ENCODE measurements at places on chromosomes 5 and 9.

DNA sequence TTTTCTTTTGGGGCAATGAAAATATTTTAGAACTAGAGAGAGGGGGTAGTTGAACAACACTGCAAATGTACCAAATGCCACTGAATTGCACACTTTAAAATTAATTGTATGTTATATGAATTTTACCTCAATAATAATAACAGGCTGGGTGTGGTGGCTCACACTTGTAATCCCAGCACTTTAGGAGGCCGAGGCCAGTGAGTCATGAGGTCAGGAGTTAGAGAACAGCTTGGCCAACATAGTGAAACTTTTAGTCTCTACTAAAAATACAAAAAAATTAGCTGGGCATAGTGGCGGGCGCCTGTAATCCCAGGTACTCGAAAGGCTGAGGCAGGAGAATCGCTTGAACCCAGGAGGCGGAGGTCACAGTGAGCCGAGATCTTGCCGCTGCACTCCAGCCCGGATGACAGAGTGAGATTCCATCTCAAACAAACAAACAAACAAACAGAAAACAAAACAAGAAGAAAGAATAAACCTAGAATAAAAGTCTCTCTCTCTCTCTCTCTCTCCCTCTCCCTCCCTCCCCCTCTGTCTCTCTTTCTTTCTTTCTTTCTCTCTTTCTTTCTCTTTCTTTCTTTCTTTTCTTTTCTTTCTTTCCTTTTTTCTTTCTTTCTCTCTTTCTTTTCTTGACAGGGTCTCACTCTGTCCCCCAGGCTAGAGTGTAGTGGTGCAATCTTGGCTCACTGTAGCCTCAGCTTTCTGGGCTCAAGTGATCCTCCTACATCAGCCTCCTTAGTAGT lies 91.1 kb downstream of the BASP1 start:
- no peak for DNase-seq

- DNase-seq: no peak
Measured at GRCh38 chr9:38047301-38048251, 21.5 kb downstream of the SHB start.

GRCh38 chr5:174424219-174425053 lies 299.9 kb upstream of the MSX2 start:
- no peak for DNase-seq

- no peak for DNase-seq
Measured at GRCh38 chr5:118440496-118440895, 547.9 kb downstream of the DTWD2 start.

DNA sequence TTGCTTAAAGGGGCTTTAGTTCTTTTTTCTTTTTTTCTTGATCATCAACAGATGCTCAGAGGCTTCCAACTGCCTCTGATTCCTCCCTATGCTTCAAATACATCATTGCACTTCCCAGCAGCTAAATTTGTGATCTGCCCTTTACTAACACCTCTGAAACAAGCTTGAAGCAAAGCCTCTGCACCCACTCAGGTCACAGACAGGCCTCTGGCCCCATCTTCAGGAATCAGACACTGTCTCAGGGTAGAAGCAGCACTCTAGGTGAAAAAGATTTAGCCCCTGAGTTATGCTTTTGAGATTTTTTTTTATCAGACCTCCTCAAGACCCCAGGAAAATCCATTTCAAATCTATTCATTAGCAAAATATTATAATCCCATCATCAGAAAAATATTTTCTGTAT lies 91.5 kb downstream of the MAMDC2 start:
- no peak for DNase-seq

All from stimulated activated CD4-positive, alpha-beta T cell treated with anti-CD3 and anti-CD28 coated beads, Interleukin-4, amount 100 ng/mL, for 48 hours (primary cell).